Activated CD4-positive, CD25-positive, alpha-beta regulatory T cell treated with anti-CD3 and anti-CD28 coated beads, Interleukin-2, amount 50 U/mL, for 16 hours (primary cell): ENCODE measurements at places on chromosomes 6 and 20.

DNA sequence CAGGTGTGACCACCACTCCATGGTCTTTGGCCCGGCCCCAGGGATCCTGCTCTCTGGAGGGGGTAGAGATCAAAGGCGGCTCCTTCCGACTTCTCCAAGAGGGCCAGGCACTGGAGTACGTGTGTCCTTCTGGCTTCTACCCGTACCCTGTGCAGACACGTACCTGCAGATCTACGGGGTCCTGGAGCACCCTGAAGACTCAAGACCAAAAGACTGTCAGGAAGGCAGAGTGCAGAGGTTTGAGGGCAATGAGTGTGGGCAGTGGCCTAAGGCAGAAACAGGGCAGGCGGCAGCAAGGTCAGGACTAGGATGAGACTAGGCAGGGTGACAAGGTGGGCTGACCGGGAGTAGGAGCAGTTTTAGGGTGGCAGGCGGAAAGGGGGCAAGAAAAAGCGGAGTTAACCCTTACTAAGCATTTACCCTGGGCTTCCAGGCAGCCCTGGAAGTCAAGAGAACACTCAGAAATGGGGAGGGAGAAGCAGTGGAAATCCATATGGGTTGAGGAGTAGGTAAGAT, 533 bp downstream of the CFB start:
- no peak for DNase-seq

DNA sequence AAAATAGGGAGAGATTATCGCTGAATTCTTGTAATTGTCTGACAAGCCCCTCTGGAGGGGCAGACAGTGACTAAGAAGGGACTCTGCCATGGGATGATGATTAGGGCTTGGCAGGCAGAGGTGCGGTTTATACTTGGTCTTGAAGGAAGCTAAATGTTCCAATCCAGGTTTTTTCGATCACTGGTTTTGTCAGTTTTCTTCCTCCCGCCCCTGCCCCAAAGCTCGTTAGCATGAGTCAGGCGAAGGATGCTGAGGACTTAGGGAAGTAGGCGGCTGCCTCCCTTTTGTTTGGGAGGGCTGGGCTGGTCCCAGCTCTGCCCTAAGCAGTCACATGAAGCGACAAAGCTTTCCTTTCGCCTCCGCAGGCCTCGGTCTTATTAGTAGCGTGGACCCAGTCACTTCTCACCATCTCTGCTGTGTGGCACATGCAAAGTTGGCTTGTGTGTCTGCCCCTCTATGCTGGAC, 314.2 kb downstream of the CDC5L start:
- no peak for DNase-seq

GRCh38 chr6:166341977-166342348, 382 bp downstream of the SFT2D1 start:
- no peak for DNase-seq

DNA sequence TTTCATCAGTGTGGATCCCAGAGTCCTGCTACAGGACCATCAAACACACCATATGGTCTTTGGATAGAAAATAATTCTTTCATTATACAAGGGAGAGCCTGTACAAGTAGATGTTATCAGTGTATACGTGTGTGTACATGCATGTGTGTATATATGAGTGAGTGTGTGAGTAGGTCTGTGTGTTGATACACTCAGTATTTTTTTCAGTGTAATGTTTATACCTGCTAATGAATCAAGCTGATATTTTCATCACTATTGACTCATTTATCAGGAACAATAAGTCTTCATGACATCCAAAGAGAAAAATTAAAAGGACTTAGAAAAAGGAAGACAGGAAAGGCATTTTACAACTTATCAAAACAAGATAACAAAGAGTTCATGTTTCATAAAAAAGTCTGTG, 66.5 kb downstream of the EPM2A start:
- no peak for DNase-seq

GRCh38 chr20:41848180-41848579, 230.0 kb upstream of the CHD6 start:
- DNase-seq: no peak

GRCh38 chr6:132730560-132730959, 16.7 kb upstream of the VNN1 start:
- no peak for DNase-seq

DNA sequence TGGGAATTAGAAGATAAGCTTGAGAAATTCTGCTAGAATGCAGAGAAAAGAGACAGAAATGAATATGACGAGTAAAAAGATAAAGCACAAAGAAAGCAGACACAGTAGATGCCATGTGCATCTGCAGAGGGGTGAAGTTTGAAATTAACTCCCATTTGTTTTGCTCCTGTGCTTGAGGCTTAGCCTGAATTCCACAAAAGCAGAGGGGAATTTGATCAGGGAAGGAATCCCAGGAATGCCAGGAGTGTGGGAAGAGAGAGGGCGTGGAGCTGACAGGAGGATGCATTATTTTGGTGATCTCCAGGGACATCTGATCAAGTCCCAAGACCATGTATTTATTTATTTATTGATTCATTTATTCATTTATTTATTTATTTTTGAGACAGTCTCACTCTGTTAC, 55.6 kb downstream of the SLC22A1 start:
- no peak for DNase-seq

GRCh38 chr6:13097454-13097853, 230.9 kb downstream of the TBC1D7 start:
- DNase-seq: no peak

DNA sequence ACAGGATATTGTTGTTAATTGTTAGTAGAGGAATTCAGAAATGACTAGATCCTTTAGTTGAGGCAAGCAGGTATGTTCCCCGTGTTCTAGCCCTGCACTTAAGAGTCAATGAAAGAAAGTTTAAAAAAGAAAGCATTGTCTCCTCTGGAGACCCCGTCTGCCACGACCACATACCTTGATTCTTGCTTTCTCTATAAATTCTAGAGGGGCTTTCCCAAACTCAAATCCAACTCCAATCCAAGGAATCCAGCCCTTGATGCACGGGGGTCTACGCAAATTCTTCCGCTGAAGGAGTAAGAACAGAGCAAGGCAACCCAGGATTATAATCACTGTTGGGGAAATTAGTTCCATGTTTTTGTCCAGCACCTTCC, 401 bp downstream of the CYP39A1 start:
- DNase-seq: no peak

GRCh38 chr6:132785936-132786335, 12.5 kb downstream of the SLC18B1 start:
- no peak for DNase-seq

GRCh38 chr20:32494483-32495216, 90.5 kb downstream of the NOL4L start:
- DNase-seq: no peak

- DNase-seq: no peak
Measured at GRCh38 chr20:18727032-18727508, 86.5 kb upstream of the SCP2D1 start.

- DNase-seq: no peak
Measured at GRCh38 chr20:18190338-18191233, 52.9 kb downstream of the KAT14 start.

GRCh38 chr6:107344383-107344782, 115.0 kb downstream of the PDSS2 start:
- no peak for DNase-seq

- no peak for DNase-seq
Measured at GRCh38 chr6:64459411-64459944, 823.9 kb downstream of the PHF3 start.

- DNase-seq: no peak
Measured at GRCh38 chr20:45629496-45630100, at the start of gene WFDC10A. Gene WFDC10A (plus strand): TSS chr20:45629739. CDS start chr20:45629814, 75 bp downstream.

DNA sequence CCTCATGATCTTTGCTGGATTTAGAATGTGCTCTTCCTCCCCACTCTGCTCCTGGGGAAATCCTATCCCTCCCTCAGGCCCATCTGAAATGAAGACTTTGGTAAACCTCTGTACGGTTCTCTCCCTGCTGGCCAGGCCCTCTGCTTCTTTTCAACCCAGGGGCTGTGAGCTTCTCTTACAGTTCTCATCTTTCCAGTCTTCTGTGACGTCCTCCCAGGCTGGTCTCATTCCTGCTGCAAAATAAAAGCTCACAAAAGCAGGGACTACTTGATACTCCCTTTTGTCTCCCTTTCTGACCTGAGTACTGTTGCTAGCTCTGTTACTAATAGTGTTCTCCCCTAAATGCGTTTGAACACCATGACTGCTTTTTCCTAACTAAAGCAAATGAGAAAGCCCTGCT, 46.3 kb downstream of the UNC5CL start:
- no peak for DNase-seq

DNA sequence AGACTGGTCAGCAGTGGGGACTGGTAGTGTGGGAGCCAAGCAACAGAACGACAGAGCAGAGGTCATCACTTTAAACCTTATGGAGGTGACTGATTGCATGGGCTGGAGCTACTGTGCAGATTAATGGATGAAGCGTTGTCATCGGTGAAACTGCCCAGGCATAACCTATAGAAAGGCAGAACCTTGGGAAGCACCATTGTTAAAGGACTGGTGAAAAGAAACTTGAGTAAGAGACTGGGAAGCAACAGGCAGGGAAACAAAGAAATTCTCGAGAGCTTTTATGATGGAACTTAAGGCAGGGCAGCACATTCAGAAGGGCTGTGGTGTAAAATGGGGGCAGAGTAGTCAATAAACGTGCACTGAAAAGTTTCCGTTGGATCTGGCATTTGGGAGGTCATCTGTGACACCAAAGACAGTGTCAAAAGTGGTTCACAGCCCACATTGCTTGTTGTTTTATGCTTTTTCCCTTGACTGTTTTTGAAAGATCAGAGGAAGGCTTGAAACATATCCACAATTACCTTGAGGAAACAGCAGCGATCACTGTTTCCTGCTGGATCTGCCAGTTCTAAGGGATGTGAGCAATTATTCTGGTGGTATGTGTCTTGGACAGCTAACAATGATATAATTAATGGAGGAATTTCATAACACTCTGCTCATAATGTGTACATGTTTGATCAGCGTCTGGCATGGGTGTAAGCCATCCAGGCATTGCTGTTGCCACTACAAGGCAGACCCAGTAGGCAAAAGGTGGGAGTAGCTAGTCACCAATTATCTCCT, 62.7 kb downstream of the LRRC1 start:
- no peak for DNase-seq

- no peak for DNase-seq
Measured at GRCh38 chr6:11999246-11999645, 12.9 kb upstream of the HIVEP1 start.

DNA sequence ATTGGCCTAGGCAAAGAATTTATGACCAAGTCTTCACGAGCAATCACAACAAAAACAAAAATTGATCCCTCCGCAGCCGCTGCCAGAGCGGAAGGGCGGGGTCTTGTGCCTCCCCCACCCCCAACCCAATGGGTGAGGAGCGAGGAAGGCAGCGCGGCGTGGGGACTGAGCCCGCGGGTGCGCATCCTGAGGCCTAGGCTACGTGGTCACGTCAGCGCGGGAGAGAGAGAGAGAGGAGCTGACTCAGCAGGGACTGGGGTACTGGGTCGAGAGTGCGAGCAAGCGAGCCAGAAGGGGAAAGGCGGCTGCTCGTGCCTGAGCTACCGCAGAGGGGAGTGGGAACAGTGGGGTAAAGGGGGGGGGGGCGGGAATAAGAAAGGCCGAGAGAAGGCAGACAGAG, 90.1 kb upstream of the FERMT1 start:
- DNase-seq: no peak

DNA sequence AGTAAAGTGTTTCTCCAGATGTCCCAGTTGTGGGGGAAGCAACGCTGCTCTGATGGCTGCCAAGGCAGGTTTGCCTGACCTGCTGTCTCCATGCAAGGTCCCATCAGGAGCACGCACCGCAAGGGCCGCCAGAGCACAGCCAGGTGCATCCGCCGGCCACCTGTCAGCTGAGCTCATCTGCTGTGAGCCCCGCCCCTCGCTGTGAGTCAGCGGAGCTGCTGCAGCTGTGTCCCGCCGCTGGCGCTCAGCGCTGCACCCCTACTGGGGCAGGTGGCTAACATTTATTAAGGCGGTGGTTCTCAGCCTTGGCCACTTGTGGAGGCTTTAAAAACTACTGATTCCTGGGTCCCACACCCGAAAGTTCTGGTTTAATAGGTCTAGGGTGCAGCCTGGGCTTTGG, 225.7 kb downstream of the UST start:
- DNase-seq: no peak

- no peak for DNase-seq
Measured at GRCh38 chr6:37103169-37104039, 66.5 kb upstream of the PIM1 start.

DNA sequence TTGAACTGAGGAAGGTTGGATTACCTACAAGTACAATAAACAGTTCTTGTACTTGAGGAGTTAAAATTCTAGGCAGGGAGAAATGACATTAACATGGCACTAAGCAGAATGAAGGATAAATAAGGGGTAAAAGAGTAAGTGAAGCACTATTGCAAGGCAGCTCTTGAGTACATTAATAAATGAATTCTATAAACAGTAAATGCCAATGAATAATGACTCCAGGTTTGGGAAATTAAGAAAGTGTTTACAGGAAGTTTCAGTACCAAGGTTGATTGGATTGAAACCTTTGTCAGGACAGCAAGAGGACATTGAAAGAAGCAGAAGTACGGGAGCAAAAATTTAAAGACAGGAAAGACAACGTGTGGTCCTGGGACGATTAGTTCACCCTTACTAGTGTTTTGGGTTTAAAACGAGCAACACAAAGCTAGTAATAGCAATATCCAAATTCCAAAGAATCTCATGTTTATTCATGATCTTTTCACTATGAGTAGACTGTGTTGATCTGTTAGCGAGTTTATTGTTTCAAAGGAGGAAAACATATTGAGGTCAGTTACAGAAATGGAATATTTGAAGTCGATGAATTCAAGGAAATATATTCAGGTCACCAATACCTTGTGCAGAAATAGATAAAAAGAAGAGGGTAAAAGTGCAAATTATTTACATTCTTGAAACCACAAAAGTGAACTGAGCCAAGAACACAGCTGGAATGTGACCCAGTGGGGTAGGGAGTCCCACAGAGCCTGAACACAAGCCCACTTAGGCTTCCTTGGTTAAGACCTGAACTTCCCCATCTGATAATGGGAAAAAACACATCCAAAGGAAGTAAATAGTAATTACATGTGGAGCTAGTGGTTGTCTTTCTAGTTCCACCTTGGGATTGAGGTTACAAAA, 80.8 kb downstream of the MKKS start:
- no peak for DNase-seq

DNA sequence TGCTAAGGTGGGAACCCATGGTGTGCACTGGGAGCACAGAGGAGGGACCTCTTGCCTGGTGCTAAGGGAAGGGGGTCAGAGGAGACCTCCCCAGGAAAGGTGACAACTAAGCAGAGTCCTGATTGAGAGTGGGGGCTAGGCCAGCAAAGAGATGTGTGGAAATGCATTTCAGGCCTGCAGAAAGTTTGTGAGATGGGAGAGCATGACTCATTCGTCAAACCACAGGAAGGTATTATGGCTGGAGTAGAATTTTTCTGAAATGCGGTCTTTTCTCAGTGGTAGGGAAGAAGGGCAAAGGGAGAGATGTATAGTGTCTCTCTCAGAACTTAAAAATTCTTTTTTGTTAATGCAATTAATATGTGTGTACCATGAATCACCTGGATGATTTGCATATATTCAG, 23.6 kb upstream of the EDN1 start:
- DNase-seq: no peak

GRCh38 chr20:57374931-57375651, 16.1 kb upstream of the RBM38 start:
- DNase-seq: no peak

- no peak for DNase-seq
Measured at GRCh38 chr20:3461911-3462677, 8.7 kb upstream of the ATRN start.

GRCh38 chr20:19757487-19758132, 448 bp upstream of the RIN2 start:
- DNase-seq: no peak

- no peak for DNase-seq
Measured at GRCh38 chr6:107786179-107786578, 37.9 kb downstream of the SCML4 start.

GRCh38 chr20:57439432-57439831, 48.2 kb downstream of the RBM38 start:
- DNase-seq: no peak
